ENCODE measurements at places on chromosomes 5 and 9.

GRCh38 chr9:133060417-133060841 is 1.4 kb upstream of the CEL start:
- DNase-seq: no peak

GRCh38 chr9:137368431-137369035 is 54.4 kb downstream of the EXD3 start:
- no peak for DNase-seq

DNA sequence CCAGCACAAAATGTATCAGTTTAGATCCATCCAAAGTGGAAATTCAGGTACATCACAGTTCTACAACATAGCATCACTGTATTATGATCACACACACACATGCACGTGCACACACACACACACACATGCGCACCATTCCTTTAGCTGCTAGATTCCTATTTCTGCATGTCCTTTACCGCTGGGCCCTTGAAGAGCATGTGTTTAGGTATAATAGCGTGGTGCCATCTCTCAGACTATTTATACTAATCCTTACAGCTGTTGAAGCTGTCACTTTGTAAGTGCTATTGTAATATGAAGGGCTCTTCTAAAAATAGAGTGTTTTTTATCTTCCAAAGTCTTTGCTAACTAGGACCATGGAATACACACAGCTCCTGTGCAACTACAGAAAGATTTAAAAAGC is 308.8 kb upstream of the TRPC7 start:
- no peak for DNase-seq

- DNase-seq: no peak
Observed at GRCh38 chr5:132147663-132148062, 74.1 kb downstream of the CSF2 start.

- no peak for DNase-seq
Observed at GRCh38 chr9:135524130-135524861, 3.1 kb downstream of the LCN1 start.

- DNase-seq: no peak
Observed at GRCh38 chr9:111163716-111164389, 125.6 kb upstream of the LPAR1 start.

DNA sequence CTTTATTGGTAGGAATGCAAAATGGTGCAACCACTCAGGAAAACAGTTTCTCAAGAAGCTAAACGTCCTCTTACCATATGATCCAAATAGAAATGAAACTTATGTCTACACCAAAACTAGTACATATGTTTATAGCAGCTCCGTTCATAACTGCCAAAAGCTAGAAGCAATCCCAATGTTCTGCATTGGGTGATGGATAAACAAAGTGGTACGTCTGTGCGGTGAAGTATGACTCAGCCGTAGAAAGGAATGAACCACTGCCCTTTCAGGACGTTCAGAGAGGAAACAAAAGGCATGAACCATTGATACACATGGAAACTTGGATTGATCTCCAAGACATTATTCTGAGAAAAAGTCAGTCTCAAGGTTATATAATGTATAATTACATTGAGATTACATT is 27.6 kb downstream of the HNRNPH1 start:
- no peak for DNase-seq

GRCh38 chr5:2867373-2867933 is 116.0 kb upstream of the IRX2 start:
- DNase-seq: no peak

DNA sequence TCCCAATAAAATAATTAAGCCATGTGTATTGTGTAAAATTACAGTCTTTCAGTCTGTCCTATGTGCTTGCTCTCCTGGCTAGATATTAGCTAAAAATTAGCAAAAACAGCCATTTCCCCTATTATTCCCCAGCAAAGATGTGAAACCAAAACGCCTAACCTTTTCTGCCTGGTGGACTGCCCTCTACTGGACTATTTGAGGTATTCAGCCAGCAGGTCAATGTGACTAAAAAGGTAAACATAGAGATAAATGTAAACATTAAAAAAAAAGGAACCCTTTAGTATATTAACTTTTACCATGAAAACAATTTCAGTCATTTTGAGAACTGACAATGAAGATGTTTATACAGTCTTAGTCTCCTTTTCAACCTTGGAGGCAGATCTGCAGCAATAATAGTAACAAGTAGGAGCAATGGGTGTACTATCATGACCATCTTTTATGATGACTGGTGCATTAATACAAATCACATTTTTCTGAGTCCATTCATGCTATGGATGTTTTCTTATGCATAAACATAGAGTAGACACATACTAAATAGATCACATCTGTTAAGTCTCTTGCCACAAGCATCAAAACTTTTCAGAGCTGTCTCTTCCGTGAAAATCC is 10.1 kb downstream of the ATG12 start:
- peak; percentile 49 for DNase-seq

- no peak for DNase-seq
Observed at GRCh38 chr5:96577909-96578308, 84.3 kb upstream of the CAST start.

DNA sequence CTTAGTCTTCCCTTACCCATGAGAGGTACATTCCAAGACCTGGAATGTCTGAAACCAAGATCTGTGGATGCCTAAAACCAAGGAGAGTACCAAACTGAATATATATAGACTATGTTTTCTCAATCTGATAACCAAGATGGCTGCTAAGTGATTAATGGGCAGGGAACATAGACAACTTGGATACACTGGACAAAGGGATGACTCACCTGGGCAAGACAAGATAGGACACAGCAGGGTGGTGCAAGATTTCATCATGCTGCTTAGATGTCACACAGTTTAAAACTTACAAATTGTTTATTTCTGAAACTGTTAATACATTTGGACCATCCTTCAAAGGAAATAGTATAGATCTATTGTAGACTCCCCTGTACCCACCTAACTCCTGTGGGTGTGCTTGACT is 130.9 kb downstream of the HTR1A start:
- no peak for DNase-seq

DNA sequence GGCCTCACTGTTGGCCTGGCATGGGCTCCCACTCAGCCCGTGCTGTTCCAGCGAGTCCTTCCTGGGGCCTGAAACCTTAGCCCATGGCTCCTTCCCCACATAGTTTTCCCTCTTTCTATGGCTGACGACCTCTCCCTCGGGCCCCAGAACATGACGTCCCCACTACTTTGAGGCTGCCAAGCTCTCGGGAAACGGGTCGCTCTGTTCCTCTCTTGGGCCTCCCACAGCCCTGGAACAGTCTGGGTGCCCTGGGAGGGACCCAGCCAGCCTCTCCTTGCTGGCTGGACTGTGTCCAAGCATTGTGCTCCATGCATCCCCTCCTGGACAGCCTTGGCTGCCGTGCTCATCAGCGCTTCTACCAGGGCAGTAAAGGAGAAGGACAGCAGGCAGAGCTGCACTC is 118.3 kb downstream of the SYK start:
- DNase-seq: no peak

DNA sequence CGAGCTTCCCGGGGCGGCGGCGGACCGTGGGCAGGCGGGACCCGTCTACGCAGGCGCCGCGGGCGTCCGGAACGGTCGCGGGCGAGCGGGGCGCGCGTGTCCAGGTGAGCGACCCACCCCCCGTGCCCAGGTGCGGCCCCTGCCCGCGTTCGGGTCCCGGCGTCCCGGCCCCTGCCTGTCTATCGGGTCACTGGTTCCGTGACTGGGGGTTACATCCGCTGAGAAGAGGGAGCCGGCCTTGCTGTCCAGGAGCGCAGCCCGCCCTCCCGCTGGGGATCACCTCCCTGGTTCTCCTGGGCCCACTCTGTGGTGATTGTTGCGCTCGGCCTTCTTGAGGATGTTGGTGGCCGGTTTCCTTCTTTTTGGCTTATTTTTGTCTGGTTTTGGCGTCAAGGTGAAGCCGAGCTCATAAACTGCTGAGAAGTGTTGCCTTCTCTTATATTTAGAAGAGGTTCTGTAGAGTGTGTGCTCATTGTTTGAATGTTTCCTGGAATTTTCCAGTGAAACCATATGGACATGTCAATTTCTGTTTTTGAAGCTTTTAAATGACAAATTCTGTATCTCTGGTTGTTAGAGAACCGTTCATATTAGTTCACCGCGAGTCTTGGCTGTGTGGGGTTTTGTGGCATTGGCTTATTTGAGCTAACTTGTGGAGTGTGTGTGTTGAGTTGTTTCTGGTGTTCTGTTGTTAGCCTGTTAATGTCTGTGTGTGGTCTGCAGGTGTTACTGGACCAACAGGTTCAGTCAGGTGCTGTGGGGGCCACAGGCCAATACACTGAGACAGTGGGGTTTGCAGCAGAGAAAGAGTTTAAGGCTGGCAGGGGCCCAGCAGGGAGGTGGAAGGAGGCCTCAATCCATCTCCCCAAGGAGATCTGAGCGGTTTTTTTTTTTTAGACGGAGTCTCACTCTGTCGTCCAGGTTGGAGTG is 621 bp downstream of the CEP72 start:
- DNase-seq: no peak

DNA sequence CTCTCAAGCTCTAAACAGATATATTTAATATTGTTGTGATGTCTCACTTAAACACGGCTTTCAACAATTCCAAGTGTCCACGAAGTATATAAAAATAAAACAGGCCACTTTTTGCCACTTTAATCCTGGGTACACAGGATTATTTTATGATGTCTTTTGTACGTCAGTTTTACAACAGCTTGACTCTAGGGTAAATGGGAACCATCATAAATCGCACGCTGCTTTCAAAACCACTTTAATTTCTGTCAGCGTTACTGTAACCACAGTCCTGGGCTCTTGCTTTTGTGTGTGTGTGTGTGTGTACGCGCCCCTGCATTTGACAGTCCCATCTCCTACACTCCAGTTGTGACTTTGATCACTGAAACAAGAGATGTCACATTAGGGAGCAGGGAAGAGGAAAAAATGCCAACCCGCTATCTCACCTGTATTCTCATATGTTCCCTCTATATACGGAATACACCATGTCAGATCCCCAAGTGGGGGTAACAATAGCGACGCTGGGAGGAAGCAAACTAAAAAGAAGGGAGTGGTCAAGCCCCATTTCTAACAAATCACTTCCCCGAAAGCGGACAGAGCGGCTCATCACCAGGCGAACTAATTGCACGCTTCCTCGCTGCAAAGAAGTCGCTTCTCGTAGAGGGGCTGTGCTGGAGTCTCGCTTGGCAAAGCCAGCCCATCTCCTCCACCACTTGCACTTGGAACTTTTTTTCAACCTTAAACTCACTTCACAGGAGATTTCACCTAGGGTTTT is 1.2 kb downstream of the BNC2 start:
- DNase-seq: no peak

DNA sequence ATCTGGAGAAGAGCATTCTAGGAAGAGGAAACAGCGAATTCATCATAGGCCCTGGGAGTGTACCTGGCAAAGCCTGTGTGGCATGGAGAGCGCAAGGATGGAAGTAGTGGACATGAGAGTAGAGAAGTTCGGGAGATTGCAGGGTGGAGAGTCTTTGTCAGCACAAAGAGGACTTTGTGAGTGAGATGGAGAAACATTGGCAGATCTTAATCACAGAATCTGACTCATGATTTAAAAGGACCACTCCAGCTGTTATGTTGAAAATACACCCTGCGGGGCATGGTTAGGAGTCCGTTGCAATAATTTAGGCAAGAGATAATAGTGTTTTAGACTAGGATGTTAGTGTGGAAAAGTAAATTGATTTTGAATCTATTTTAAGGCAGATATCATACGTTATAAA is 116.9 kb downstream of the HACD4 start:
- no peak for DNase-seq

- no peak for DNase-seq
Observed at GRCh38 chr5:165874851-165875250, 2369.4 kb downstream of the MAT2B start.

- DNase-seq: no peak
Observed at GRCh38 chr5:76202182-76202581, 119.0 kb downstream of the SV2C start.

DNA sequence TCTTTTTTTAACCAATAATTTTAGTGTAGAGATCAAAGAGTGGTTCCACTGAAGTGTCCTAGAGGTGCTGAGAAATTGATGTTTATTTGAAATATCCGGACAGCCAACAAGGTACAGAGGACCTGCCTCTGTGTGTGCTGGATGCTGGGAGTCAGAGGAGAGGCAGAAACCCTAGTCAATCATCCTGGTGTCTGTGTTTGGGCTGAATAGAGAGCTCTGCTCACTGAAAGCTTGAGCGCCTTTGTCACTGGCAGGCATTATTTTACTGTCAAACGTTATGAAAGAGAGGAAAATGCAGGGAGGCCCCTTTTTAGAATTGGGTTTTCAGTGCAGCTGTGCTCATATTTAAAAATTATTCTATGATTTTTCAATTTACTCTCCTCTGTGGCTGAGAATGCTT is 480.3 kb upstream of the TYRP1 start:
- no peak for DNase-seq

DNA sequence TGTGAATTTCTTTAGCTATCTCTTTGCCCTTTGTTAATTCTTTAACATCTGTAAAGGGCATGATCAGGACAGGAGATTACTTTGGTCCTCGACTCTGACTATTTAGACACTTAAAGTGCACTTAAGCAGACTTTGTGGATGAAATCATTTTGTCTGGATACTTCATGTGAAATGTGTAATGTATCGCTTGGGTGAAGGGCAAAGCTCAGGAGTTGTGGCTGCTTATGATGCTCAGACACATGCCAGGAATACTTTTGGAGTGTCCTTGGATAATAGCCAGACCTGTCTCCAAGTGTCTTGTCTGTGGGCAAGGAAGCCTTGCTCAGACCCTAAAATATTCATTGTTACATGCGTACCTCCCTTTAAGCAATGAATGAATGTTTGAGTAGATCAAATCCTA is 87.8 kb downstream of the RAI14 start:
- no peak for DNase-seq

GRCh38 chr5:80916676-80917075 is 43.5 kb upstream of the RASGRF2 start:
- DNase-seq: no peak

DNA sequence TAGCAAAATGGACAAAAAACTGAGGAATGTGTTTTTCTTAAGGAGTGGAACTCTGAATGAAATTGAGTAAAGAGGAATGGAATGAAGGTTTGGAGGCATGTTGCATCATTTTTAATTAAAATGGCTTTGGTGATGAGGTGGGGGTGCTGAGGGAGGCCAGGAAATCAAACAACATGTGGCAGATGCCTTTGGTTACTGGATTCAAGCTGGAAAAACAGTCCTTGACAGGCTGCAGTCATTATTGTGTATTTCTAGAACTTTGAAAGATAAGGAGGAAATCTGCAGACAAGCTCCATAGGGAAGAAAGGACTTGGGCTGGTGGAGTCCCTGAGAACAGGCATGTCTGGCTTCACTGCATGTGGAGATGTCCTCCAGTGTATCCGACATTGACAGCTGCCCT is 203.5 kb upstream of the HAPLN1 start:
- no peak for DNase-seq

GRCh38 chr5:132470010-132470392 is 20.6 kb downstream of the IRF1 start:
- no peak for DNase-seq

DNA sequence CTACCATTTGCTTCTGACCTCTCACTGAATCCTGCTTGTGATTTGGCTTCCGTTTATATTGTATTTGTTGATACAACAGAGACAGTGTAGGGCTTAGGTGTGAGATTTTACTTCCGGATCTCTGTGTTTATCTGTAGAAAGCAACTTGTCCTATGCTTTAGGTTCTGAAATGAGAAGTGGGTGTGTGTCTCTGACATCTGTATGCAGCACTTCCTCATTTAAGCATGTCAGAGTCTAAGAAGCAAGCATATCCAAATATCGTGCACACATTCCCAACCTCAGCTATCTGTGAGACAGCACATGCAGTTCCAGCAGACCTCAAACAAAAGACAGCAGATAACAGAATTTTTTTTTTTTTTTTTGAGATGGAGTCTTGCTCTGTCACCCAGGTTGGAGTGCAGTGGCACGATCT is 16.3 kb downstream of the KLF9 start:
- DNase-seq: peak; percentile 61

- no peak for DNase-seq
Observed at GRCh38 chr5:43193894-43194265, 1.9 kb downstream of the NIM1K start.
